C1 segment of cervical spinal cord (tissue), 14 donors: ENCODE measurements at places on chromosomes 5 and 9.

GRCh38 chr5:159199225-159199624 lies 10.1 kb downstream of the RNF145 start:
- no peak for DNase-seq

GRCh38 chr5:147935032-147935431 lies 28.7 kb upstream of the C5orf46 start:
- no peak for DNase-seq

- DNase-seq = no peak
Measured at GRCh38 chr5:15421921-15422412, 78.0 kb upstream of the FBXL7 start.

GRCh38 chr9:20197976-20198685 lies 409.3 kb upstream of the SLC24A2 start:
- peak; percentile 9 for DNase-seq

DNA sequence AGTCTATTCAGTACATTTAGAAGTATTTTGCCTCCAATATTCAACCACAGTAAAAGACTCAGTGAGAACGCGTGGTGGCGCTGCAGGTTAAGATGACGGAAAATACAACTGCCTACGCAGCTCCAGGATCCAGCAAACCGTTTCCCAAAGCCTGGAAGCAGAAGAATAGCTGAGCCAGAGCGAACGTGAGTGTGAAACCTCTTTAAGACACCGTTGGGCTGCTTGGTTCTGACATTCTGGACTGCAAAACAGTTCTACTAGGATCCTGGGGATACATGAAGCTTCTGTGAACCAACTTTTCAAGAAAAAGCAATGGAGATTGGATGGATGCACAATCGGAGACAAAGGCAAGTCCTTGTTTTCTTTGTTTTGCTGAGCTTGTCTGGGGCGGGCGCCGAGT lies at the start of gene PCDHB16:
Gene PCDHB16 (plus strand): TSS at position 140 of the 400 bp plus-strand sequence. CDS start 173 bp downstream, at position 313.
- peak; percentile 11 for DNase-seq

DNA sequence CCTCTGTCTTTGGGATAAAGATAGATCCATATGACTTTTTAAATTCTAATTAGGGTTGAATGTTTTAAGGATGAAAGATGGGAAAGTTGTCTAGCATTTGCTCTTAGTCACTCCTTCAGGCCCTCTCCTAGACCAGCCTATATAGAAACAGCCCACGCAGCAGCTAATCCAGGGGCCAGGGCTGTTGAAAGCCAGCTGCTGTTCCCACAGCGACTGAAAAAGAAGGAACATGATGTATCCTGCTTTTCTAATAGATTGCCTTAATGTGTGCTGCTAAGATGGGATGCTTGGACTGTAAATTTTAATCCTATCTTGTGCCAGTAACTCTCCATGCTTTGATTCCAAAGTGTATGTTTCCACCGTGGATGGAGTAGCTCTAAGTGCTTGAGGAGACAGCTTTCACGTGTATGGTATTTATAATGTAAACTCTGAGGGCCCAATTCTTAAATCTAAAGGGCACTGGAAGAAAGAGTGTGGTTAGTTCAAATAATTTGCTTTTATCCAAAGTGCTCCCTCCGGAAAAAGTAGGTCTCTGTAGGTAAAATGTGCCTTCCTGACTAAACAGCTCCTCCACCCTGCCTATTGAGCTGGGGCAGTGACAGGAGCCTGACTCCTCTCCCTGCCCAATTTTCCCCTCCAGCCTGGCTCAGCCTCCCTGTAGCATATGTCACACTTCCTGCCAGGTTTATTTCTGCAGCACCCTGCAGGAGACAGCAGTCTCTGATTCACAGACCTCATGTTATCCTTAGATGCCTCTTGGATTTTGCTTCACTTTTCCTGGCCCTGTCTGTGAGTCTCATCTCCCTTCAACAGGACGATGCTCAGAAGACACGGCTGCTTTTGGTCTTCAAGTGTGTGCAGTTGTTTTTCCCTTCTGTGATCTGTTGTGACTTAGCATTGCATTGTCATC lies 33.2 kb downstream of the SLC36A1 start:
- no peak for DNase-seq

GRCh38 chr9:994005-994404 lies 17.6 kb downstream of the DMRT3 start:
- DNase-seq = no peak

DNA sequence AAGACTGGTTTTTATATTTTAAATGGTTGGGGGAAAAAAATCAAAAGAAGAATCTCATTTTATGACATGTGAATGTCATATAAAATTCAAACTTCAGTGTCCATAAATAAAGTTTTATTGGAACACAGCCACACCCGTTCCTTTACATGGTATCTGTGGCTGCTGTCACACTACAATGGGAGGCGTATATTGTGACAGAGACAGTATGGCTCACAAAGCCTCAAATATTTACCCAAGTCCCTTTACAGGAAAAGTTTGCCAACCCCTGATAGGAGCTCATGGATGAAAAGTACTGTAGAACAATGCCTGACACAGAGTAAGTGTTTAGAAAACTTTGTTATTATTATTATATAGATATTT lies 5.2 kb upstream of the DUSP1 start:
- DNase-seq = no peak
